ENCODE measurements at places on chromosomes 2 and 18. TPM values are rescaled to one million over a fixed set of nuclear protein-coding genes. Genes with fewer than 3 reads are reported as not detected.

Gene MAB21L4
- total RNA-seq: 12.5 TPM

Gene PLEK
- total RNA-seq: not detected

Gene HOXD12
- not detected for total RNA-seq

Gene TCF4
- 56.8 TPM for total RNA-seq

Gene TMEM163
- total RNA-seq: 3.7 TPM

Gene TMEM17
- total RNA-seq: 5.9 TPM

Gene KCNE4
- total RNA-seq: 0.72 TPM

Gene ARHGAP25
- 1.8 TPM for total RNA-seq

Gene RBKS
- 5.4 TPM for total RNA-seq

Gene OR6B3
- total RNA-seq: not detected

Gene PSD4
- 30.7 TPM for total RNA-seq

Gene CFAP65
- total RNA-seq: 0.67 TPM

Gene OXER1
- 4.3 TPM for total RNA-seq

Gene TMEM127
- total RNA-seq: 37.2 TPM

Gene ERBB4
- 43.8 TPM for total RNA-seq

Gene DNER
- total RNA-seq: 0.91 TPM

Gene TDRD15
- 0.04 TPM for total RNA-seq

Gene CSRNP3
- 10.7 TPM for total RNA-seq

Gene KLHL14
- 7.8 TPM for total RNA-seq

Gene LRRTM4
- total RNA-seq: 3.3 TPM

Gene MOGAT1
- total RNA-seq: 0.74 TPM

Gene C2orf81
- 11.3 TPM for total RNA-seq

Gene NOP58
- 76.6 TPM for total RNA-seq

Gene CHST9
- total RNA-seq: 38.9 TPM

Gene ALMS1
- total RNA-seq: 40.8 TPM

Gene TRIM43
- total RNA-seq: not detected

Gene CCDC102B
- total RNA-seq: 3.1 TPM

Gene KYNU
- total RNA-seq: not detected

Gene CAVIN2
- 0.11 TPM for total RNA-seq

Gene DSG1
- total RNA-seq: not detected

Gene SERPINB7
- not detected for total RNA-seq

Gene PFN4
- 0.55 TPM for total RNA-seq

Gene SH2D6
- total RNA-seq: 0.71 TPM

Data from progenitor cell of endocrine pancreas (in vitro differentiated cells).